ENCODE measurements at places on chromosomes 11 and 22.

DNA sequence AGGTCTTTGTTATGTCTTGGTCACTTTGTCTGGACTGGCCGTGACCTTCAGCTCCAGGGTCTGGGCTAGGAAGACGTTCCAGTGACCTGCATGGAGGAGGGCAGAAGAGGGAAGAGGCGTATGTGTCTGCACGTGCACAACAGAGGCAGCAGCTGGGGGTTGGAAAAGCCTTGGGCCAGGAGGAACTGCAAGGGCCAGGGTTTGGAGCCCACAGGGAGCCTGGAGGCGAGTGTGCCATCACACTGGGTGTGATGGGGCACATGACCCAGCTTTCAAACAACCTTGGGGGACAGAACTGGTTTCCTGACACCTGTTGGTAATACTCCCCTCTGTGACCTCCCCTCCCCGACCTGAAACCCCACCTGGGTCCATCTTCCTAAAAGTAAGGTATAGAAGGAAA, 34.7 kb downstream of the CHRDL2 start:
- no peak for DNase-seq

DNA sequence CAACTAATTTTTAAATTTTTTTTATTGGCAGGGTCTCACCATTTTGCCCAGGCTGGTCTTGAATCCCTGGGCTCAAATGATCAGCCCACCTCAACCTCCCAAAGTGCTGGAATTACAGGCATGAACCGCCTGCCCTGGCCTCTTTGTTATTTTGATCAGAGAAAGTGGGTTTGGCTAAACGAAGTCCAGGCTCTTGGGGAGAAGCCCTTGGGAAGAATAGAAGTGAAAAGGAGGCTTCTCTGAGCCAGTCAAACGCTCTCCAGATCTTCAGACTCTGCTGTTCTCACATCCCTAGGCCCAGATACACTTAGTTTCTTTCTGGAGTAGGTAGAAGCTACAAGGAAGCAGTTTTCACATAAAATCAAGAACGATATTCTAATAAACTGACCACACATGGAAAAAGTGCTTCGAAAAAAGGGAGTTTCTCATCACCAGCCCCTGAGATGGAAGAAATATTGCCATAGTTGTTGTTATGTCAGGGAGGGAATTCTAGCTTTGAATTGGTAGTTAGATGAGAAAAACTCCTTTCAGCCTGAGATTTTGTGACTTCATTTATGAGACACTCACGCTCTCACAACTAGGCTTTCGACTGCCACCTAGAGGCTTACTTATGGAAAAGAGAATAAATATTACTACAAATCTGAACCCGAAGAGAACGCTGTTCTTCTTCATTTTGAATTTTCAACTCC, 41.7 kb upstream of the AQP11 start:
- DNase-seq, result peak; percentile 12

- no peak for DNase-seq
These were observed 11.4 kb downstream of the NCAM1 start for GRCh38 chr11:112972399-112973145.

GRCh38 chr22:49042877-49043859, 784.5 kb downstream of the BRD1 start:
- DNase-seq, result no peak
